ENCODE measurements at places on chromosomes 12 and 14. TPM values are rescaled to one million over a fixed set of nuclear protein-coding genes. Genes with fewer than 3 reads are reported as not detected.

DNA sequence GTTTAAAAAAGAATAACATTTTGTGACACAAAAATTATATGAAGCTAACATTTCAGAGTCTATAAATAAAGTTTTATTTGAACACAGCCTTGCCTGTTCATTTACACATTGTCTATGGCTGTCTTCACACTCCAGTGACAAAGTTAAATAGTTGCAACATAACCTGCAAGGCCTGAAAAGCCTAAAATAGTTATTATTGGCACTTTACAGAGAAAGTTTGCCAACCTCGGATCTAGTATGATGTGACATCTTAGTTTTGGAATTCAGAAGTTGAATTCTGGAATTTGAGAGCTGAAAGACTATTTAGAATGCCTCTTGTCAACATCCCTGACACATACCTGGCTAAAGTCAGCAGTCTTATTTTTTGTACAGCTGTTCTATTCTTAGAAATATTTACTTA lies 68.3 kb downstream of the DYRK2 start:
- no peak overlapping the region for H3K27ac ChIP-seq
- no peak overlapping the region for H3K4me3 ChIP-seq
- no peak for DNase-seq
- peaks cover 15% of the 10 kb centered on the region for H3K27me3 ChIP-seq
- no peaks in the 10 kb centered on the region for H3K36me3 ChIP-seq

GRCh38 chr12:575129-575502 lies 88.1 kb downstream of the NINJ2 start:
- peak overlapping the region; percentile 86 for H3K27ac ChIP-seq
- DNase-seq = no peak
- no peak overlapping the region for H3K4me3 ChIP-seq
- H3K27me3 ChIP-seq = no peaks in the 10 kb centered on the region

DNA sequence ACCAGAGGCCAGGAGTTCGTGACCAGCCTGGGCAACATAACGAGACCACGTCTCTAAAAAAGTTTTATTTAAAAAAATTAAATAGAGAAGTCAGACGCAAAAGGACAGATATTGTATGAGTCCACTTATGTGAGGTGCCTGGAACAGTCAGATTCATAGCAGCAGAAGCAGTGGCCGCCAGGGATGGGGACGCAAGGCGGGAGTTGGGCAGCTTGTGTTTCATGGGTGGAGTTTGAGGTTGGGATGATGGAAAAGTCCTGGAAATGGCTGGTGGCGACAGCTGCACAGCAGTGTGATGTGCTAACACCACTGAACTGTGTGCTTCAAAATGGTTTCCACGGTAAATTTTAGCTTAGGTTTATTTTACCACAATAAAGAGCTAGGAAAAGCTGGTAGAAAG lies 57.6 kb upstream of the DDX11 start:
- H3K27ac ChIP-seq = no peak overlapping the region
- no peak overlapping the region for H3K4me3 ChIP-seq
- peaks cover 2% of the 10 kb centered on the region for H3K27me3 ChIP-seq
- DNase-seq = no peak
- H3K36me3 ChIP-seq = no peaks in the 10 kb centered on the region
- H3K4me1 ChIP-seq = no peaks in the 10 kb centered on the region

DNA sequence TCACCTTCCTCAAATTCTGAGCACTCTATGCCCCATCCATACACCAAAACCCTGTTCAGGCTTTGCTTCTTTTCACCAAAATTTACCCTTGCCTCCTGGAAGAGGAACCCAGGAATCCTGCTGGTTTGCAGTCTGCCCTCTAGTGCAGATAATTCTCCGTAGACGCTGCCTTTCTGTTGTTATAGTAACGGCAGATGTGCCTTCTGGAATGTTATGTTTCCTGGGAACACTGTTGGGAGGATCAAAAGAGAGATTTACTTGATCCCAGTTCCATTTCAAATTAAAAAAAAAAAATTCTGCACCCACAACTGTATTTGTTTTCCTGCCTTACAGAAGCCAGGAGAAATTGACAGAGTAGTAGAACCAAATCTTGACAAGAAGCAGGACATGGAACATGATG lies 104.2 kb upstream of the RMST start:
- H3K36me3 ChIP-seq = no peaks in the 10 kb centered on the region
- H3K27ac ChIP-seq = no peak overlapping the region
- no peaks in the 10 kb centered on the region for H3K4me1 ChIP-seq
- H3K4me3 ChIP-seq = no peak overlapping the region

- DNase-seq = no peak
- no peaks in the 10 kb centered on the region for H3K27me3 ChIP-seq
- no peaks in the 10 kb centered on the region for H3K4me1 ChIP-seq
- no peaks in the 10 kb centered on the region for H3K36me3 ChIP-seq
Observed at GRCh38 chr14:59207506-59207933, 19.1 kb downstream of the DAAM1 start.

DNA sequence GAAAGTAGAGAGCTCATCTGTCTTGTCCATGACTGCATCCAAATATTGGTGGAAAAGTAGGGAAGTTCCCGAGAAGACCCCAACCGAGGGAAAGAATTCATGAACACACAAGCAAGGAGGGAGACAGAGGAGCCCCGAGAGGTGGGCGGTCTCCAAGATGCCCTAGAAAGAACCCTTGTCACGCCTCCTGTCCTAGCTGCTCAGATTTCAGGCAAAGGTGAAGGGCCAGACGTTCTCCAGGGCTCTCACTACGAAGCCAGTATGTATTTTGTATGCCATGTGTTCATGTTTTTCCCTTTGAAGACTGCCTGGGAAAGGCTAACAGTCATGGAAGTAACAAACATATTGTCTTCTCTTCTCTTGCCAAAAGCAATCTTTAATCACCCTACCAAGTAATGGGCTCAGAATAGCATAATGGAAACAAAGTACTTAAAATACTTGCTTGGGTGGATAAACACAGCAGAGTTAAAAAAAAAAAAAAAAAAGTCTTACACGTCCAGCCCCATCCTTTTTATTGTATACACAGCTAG lies 99.2 kb upstream of the TBX3 start:
- H3K4me1 ChIP-seq = no peaks in the 10 kb centered on the region
- DNase-seq = no peak
- H3K36me3 ChIP-seq = no peaks in the 10 kb centered on the region
- H3K4me3 ChIP-seq = no peak overlapping the region
- no peak overlapping the region for H3K27ac ChIP-seq
- H3K27me3 ChIP-seq = no peaks in the 10 kb centered on the region

GRCh38 chr14:59130462-59130861 lies 58.0 kb upstream of the DAAM1 start:
- H3K36me3 ChIP-seq = no peaks in the 10 kb centered on the region
- DNase-seq = no peak
- H3K4me3 ChIP-seq = no peak overlapping the region
- peaks cover 24% of the 10 kb centered on the region for H3K27me3 ChIP-seq
- H3K27ac ChIP-seq = no peak overlapping the region

DNA sequence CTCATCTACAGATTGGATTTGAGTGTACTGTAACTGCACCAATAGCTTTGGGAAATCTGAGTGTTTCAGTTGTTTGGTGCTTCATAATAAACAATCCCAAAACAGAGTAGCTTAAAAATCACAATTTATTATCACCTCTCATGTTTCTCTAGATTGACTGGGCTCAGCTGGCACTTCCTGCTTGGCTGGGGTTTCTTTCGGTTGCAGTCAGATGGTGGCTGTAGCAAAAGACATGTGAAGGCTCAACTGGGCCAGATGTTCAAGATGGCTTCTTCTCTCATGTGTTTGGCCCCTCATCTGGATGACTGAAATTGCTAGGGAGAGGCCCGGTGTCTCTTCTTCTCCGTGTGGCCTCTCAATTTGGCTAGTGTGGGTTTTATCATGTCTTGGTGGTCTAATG lies 12.1 kb upstream of the BMP4 start:
- H3K4me1 ChIP-seq = peaks cover 1% of the 10 kb centered on the region
- H3K27ac ChIP-seq = no peak overlapping the region
- no peaks in the 10 kb centered on the region for H3K36me3 ChIP-seq
- H3K4me3 ChIP-seq = no peak overlapping the region

ATF7IP gene
- 72.4 TPM for total RNA-seq

TSPAN19 gene
- total RNA-seq = not detected

DNA sequence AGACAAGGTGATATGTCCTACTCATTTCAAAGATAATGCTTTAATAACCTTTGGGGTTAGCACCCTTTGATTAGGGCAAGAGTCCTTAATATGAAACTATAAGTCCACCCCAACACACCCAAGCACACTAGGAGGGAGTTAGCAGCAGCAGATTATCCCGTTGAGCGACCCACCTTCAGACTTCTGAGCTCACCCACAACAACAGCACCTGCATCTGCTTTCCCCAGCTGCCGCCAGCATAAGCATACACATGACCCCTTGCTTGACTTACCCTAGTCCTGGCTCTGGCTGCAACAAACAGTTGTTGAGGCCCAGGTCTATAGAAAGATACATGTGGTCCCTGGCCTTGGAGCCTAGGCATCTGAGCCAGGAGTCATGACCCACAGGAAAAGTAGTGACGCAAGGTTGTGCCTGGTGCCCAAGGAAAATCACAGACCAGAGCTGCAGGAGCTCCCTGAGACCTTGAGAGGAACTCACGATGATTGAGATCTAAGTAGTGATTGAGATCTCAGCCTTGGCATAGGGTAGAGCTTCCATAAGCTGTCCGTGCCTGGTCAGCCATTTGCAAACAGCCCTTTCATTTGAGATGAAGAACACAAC lies 19.0 kb downstream of the ZDHHC22 start:
- peaks cover 11% of the 10 kb centered on the region for H3K36me3 ChIP-seq
- no peak overlapping the region for H3K4me3 ChIP-seq
- no peak for DNase-seq
- peak overlapping the region; percentile 70 for H3K27ac ChIP-seq

GRCh38 chr12:26769611-26770010 lies 63.4 kb downstream of the ITPR2 start:
- H3K36me3 ChIP-seq = peaks cover 20% of the 10 kb centered on the region
- no peaks in the 10 kb centered on the region for H3K27me3 ChIP-seq
- H3K27ac ChIP-seq = no peak overlapping the region
- no peak for DNase-seq

Data from activated CD4-positive, alpha-beta T cell treated with anti-CD3 and anti-CD28 coated beads, Interleukin-2, amount 10 ng/mL, durations not matched to agents 24 days and 14 days (primary cell).